ENCODE measurements at places on chromosomes 2 and 18.

DNA sequence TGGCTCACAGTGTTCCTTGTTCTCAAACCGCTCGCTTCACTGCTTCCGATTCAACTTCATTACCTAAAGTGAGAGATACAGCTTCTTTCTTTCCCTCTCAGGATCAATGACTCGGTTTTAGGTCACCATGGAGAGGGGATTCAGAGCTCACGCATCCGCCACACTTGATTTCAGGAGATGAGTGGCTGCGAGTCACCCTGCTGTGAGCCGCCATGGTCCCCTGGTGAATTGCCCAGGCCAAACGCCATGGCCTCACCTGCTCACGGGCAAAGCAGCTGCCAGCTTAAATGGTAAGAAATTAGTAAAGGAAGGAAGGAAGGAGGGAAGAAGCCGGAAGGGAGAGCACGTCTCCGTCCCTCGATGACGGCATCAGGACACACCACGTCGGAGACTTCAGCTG lies 60.5 kb downstream of the ADNP2 start:
- DNase-seq = no peak

GRCh38 chr2:226767056-226767813 lies 32.4 kb downstream of the IRS1 start:
- DNase-seq = no peak

DNA sequence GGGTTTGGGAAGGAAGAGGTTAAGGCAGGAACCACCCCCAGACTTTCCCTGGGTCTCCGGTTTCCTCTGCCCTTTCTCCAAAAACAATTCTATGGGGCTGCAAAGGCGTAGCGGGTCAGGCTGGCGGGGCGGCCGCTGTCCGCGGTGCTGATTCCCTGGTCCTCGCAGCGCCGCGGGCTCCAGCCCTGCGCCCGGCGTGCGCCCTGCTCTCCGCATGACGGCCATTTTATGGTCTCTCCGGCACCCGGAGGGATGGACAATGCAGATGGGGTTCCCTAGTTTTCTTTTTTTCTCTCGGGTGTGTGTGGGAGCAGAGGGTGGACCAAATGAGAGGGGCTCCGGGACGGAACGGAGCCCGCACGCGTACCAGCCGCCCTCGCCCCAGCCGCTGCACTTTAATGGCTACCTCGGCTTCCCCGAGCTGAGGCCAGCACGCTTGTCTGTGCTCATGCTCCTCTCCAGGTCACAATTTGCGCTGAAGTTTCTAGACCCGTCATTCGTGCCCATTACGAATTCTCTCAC lies 1.6 kb downstream of the ST8SIA3 start:
- DNase-seq = peak; percentile 67

GRCh38 chr2:141957827-141958450 lies 172.9 kb downstream of the LRP1B start:
- no peak for DNase-seq

DNA sequence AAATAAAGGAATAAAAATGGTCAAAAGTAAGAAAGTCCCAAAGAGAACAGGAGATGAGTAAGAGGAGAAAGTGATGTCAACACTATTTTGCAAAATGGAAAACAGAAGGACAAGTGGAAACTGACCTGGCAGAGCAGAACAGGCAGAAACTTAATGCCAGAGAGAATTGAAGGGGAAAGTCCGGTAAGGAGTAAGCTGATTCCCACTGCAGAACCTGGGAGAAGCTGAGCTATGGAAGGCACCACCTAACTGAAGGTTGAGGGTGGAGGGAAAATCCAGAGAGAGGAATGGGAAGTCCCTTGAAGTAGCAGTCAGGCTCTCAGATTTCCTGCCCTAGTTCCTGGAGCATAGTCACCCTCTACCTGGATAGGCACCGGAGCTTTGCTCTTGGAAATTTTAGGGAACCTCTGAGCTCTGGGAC lies 59.8 kb downstream of the MOGAT1 start:
- DNase-seq = no peak

DNA sequence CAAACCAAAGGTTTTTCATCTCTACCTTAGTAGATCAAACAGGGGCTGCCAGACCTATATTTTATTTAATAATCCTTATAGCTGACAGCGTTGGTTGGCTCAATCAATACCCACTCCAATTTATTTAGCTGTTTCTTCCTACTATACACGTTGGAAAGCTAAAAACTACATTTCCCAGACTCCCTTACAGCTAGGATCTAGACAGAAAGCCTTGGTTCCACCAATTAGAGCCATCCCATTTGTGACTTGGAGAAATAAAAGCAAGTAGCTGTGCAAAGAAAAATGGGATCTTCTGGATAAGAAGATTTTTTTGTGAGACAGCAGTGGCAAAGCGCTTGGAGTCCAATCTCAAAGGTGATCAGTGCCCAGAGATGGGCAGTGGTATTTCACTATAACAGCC lies 331.3 kb upstream of the MEIS1 start:
- DNase-seq = no peak

DNA sequence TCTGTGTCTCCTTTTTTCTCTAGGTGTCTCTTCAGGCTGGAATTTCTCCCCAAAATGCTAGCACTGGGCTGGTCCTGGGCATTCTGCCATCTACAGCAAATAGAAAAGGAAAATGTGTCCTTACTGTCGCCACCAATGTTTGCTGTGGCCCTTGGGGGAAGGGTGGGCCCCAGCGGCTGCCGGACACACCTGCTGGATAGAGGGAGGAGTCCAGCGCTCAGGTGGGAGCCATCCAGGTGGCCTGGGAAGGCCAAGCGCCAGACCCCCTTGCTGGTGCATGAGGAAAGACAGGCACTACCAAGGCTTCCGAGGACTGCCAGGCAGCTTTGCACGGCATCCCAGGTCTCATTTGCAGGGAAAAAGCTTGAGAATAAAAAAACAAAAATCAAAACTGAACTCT lies 147.7 kb upstream of the GATA6 start:
- DNase-seq = no peak

GRCh38 chr2:47069628-47070154 lies 85.4 kb downstream of the STPG4 start:
- DNase-seq = peak; percentile 72

DNA sequence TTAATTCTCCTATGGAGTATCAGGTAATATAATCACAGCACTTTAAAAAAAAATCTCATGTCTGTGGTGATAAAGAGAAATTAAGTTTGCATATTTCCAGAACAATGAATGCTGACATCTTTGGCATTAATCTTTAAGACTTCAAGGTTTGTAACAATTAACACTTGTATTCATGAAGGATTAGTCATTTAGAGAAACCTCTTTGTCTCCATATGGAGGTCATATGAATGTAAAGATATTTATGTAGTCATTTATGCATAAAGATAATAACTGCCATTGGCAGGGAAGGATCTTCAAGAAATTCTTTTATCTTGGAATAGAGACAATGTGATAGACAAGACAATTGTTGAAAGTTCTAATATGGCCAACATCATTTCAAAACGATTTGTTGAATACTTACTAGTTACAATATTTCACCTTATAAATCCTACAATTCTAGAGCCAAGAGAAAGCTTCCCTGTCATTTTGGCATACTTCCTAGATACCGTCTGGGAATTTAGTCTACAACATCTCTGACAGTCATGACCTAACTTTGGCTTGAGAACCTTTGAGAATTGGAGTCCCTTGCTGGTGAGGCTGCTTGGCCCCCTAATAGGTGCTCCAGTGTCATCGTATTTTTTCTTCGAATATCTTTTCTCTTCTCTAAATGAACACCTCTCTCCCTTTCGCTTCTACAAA lies 33.6 kb downstream of the RASGRP3 start:
- DNase-seq = no peak

DNA sequence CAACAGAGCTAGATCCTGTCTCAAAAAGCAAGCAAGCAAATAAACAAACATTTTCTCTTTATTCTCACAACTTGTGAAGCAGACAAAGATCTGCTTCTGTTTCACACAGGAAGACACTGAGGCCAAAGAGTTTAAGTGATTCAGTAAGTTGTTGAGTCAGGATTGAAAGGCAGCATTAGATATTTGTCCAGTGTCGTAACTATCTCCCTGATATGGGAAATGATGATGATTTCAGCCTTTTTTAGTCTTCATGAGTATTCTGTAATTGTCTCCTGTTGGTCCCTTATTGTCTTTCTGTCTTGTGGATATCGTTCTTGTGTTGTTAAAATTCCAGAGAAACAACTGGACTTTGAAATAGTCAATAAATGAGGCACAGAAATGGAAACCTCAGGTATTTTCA lies 59.6 kb downstream of the GATA6 start:
- DNase-seq = no peak

- DNase-seq = peak; percentile 52
Observed at GRCh38 chr2:21372654-21373053, 248.9 kb downstream of the TDRD15 start.

GRCh38 chr2:45670646-45671045 lies 19.2 kb downstream of the PRKCE start:
- DNase-seq = no peak

DNA sequence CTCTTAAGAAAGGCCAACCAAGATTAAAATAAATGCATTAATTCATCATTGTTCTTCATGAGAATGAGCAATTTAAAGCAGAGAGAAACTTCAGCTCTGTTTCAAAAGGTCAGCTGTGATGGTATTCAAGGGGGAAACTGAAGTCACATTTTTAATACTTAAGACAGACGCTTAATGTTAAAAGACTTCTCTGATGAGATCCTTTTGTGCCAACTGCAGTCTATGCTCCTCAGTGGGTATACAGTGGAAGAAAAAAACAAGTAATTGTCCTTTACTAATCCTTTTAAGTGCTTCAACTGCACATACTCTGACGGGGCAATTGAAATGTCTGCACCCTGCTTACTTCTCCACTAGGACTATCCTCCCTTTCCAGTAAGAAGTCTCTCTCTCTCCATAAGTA lies 309.7 kb downstream of the GULP1 start:
- DNase-seq = no peak

GRCh38 chr2:149104221-149104620 lies 65.7 kb downstream of the LYPD6B start:
- no peak for DNase-seq

GRCh38 chr2:3126911-3127621 lies 250.6 kb downstream of the EIPR1 start:
- no peak for DNase-seq

- DNase-seq = no peak
Observed at GRCh38 chr2:105655244-105655643, 89.5 kb upstream of the NCK2 start.

GRCh38 chr2:219997341-219997851 lies 370.0 kb downstream of the SLC4A3 start:
- peak; percentile 94 for DNase-seq

- DNase-seq = no peak
Observed at GRCh38 chr2:230097841-230098240, 29.1 kb upstream of the SLC16A14 start.

GRCh38 chr2:43165378-43166069 lies 60.9 kb downstream of the ZFP36L2 start:
- DNase-seq = no peak

- no peak for DNase-seq
Observed at GRCh38 chr2:190499273-190499672, 35.2 kb downstream of the NEMP2 start.

- DNase-seq = no peak
Observed at GRCh38 chr2:226674123-226674522, 125.5 kb downstream of the IRS1 start.

DNA sequence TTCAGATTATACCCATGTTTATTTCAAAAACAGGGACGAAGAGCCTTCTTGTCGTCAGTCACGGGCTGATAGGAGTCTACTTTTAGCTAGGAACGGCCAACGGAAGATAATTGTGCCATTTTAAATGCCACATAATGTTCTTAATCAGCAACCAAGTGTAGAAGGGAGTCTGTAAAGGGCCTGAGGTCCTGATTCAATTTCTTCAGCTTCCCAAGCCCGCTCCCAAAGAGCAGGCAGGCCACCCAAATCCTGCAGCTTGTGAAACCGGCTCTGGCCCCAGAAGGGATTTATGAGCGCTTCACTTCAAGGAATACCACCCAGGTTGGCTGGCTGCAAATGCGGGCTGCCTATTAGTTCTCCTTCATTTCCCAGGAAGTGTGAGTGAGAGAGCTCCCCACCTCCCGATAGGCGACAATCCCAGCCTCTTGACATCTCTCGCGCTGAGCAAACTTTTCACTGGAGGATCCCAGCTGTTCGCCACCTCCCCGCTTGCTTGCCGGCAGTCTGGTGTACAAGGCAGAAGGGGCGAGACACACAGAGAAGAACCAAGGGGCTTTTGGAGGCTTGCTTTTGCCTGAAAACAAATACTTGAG lies 272.9 kb downstream of the CDH20 start:
- peak; percentile 56 for DNase-seq

- DNase-seq = no peak
Observed at GRCh38 chr2:236547725-236548124, 21.9 kb upstream of the ACKR3 start.

DNA sequence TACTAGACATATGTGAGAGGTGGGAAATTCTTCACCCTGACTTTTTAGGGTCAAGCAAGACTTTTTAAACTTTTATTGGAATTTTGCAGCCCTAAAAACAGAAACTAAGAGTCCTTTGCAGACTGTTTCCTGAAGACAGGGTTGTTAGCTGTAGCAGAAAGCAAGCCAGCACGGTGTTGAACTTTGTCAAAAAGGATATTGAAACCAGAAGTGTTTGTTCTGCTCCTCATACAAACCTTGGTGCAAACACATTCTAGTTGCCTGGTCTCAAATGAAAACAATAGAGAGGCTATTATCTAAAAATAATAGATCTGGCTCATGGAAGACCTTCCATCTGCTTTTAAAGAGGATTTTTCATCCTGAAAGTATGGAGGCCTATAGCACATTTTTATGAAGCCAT lies 65.8 kb upstream of the IGFBP5 start:
- DNase-seq = no peak

GRCh38 chr2:192604295-192604694 lies 409.6 kb upstream of the TMEFF2 start:
- no peak for DNase-seq

DNA sequence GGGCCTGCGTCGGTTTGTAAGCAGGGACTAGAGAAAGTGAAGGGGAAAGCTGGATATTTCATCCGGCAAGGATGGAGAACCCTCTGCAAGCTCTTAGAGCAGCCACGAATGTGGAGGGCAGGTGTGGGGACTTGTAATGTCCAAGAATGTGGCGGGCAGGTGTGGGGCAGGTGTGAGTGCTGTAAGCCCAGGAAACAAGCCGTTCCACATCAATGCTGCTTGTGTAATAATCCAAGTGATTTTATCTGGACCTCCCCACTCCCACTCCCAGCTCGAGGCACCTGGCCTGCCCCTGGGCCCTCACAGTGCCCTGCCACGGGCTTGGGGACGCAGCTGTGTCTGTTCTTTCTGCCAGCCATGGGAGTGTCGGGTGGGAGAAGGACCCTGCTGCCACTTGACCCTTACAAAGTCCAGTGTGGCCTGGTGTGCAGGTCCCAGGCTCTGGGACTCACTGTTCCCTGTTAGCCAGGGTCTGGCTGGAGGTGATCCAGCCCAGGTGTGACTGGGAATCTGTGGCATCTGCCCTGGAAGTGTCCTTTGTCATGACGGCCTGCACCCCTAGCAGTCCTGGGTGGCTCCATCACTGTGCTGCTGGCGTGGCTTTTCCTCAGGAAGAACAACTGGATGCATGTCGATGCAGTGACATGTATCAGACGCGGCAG lies 42.8 kb downstream of the SOX11 start:
- no peak for DNase-seq
